A549 (cell line): ENCODE measurements at places on chromosomes 5 and 9. TPM values are rescaled to one million over a fixed set of nuclear protein-coding genes. Genes with fewer than 3 reads are reported as not detected.

GRCh38 chr9:8095672-8096086 lies 296.1 kb upstream of the DMAC1 start:
- no peak for DNase-seq

DNA sequence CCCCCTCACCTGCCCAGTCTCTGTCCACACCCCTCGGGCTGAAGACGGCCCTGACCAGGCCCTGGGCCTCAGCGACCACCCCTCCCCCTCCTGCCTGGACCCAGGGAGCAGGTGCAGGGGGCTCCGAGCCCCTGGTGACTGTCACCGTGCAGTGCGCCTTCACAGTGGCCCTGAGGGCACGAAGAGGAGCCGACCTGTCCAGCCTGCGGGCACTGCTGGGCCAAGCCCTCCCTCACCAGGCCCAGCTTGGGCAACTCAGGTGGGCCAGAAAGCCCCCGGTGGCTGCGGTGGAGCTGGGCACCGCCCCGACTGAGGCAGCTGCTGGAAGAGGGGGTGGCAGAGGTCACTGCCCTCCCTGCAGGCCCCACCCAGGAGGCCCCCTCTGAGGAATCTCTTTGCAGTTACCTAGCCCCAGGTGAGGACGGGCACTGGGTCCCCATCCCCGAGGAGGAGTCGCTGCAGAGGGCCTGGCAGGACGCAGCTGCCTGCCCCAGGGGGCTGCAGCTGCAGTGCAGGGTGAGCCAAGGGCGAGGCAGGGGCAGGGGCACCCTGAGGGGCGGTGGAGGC lies 7.7 kb downstream of the ENTPD8 start:
- DNase-seq: no peak

GRCh38 chr9:69186841-69187611 lies 12.9 kb downstream of the TJP2 start:
- no peak for DNase-seq

GRCh38 chr5:179795049-179795862 lies 1.5 kb downstream of the LTC4S start:
- no peak for DNase-seq

DNA sequence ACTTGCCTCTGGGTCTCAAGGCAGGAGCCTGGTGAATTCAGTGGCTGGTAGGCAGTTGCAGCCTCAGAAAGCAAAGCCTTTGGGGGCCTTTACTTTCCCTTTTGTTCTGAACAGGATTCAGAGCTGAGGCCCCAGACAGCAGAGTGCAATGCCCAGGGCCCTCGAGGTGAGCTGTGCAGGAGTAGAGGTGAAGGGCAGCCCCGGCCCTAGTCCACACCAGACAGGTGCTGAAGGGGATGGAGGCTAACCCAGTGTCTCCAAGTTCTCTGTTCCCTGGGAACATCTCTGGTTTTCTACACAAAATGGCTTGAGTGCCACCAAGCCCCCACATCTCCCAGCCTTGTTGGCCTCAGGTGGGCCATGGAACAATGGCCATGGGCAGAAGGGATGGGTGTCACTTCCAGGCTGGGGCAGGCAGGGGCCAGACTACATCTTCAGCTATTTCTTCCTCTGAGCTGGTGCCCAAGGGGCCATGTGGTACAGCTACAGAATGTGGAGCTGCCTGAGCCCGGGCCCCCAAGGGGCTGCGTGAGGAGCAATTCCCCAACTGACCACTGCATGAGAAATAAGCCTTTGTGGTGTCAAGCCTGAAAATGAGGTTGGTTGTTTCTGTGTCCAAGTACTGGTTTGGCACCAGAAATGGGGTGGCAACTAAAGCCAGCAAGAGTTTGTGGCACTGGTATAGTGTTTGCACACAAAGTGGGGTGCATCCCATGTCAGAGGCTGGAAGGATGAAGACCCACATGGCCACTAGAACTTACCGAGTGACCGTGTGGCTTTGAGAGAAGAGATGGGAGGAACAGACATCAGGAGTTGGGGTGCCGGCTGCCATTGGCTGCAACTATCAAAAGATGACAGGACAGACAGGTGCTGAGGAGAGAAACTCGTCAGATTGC lies 57.8 kb downstream of the BARX1 start:
- DNase-seq: no peak

GRCh38 chr5:75885849-75886596 lies 168.8 kb upstream of the POC5 start:
- DNase-seq: no peak

Gene SLC34A1
- 0.03 TPM in 2 of 3 replicates, not detected in the other for polyA plus RNA-seq

Gene ZNF883
- 1.8 to 2.3 TPM (median 2.0 TPM) in 3 replicates for polyA plus RNA-seq

Gene SPARC
- polyA plus RNA-seq: 29.1 to 53.4 TPM (median 45.7 TPM) in 3 replicates

Gene BAAT
- polyA plus RNA-seq: 10.1 to 13.6 TPM (median 10.9 TPM) in 3 replicates

Gene CSF1R
- polyA plus RNA-seq: not detected in 3 replicates
